Astrocyte of the spinal cord (primary cell): ENCODE measurements at places on chromosomes 2 and 18.

GRCh38 chr2:27280826-27281225 is 1.4 kb upstream of the TRIM54 start:
- no peak for DNase-seq

DNA sequence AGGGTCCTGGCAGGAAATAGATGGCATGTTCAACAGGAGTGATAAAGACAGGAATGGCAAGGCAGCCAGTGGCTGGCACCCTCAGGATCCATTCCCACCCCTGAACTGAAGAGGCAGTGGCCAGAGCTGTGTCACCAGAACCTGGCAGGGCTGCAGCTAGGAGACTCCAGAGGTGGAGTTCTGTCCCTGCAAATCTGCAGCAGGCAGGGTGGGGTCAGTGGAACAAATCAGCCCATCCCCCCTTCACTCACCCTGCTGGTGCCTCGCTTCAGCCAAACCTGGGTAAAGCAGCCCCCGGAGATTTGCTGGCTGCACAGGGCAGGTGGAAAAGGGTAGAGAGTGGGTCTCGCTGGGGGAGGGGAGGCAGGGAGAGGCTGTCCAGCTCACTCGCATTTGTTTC is 12.7 kb downstream of the INPP5D start:
- DNase-seq, result no peak

GRCh38 chr18:10401521-10401920 is 52.9 kb upstream of the APCDD1 start:
- DNase-seq, result no peak

DNA sequence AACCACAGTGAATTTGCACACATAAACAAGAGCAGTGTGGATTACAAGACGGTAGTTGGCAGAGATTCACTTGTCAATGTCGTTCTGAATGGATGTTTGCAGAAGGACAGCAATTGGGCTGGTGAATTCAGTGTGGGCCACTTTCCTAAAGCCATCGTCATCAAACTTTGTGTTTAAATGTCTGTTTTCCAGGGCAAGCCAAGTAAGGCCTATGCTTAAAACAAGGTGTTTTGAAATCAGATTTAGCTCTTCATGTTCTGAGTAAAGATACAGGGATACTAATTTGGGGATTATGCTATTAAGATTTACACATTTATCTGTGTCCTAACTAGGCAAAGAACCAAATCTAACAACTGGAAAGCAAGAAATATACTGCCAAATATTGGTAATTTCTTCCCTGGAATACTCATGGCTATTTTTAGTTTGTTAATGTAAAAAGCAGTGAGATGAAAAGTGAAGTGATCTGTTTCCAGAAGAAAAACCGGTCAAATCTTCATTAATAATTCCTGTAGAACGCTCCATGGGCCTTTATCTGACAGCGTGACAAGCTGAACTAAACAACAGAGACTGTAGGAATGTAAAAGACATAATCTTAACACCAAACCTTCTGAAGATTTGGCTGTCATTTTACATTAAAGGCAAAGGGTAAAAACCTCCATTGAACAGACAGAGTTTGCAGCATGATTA is 175.7 kb downstream of the ICOS start:
- DNase-seq, result no peak

GRCh38 chr2:44836174-44836573 is 105.3 kb upstream of the SIX3 start:
- DNase-seq, result no peak

GRCh38 chr18:44730803-44731529 is 50.3 kb downstream of the SETBP1 start:
- DNase-seq, result no peak

GRCh38 chr18:62460851-62461300 is 61.9 kb upstream of the ZCCHC2 start:
- DNase-seq, result no peak

GRCh38 chr18:6677086-6677485 is 52.4 kb upstream of the ARHGAP28 start:
- no peak for DNase-seq

DNA sequence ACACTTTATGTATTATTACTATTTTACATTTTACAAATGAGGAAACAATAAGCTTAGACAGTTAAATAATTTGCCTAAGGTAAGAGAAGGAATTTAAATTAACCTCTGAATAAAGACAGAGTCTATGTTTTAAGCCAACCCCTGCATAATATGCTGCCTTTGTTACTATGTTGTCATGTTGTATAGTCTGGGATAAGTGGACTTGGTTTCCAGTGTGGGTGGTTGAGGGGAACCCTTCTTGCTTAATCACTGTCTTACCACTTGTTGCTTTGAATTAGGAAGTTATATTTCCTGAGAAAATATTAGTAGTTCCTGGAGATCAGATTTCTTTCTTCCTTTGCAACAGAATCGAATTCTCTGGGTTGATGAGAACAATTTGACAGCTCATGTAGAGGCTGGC is 52.6 kb downstream of the AGPS start:
- DNase-seq, result no peak

GRCh38 chr2:128486640-128487375 is 168.1 kb upstream of the HS6ST1 start:
- DNase-seq, result no peak

GRCh38 chr2:55408918-55409868 is 10.5 kb downstream of the CCDC88A start:
- DNase-seq, result peak; percentile 47

DNA sequence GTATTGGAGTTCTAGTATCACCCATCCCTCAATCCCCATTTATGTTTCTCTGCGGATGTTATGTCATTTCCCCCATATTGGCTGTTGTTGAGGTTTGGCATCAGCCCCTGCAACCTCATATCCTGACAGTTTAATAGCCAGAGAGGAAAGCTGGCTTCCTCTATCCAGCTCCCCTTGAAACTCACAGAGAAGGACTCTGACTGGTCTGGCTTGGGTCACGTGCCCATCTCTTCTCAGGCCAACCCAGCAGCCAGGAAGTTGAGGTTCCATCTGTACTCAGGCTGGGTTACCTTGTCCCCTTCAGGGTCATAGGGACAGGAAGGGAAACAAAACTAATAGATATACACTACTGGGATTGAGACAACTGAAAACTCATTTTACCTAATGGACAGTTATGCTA is 148.0 kb upstream of the SLC14A2 start:
- no peak for DNase-seq

DNA sequence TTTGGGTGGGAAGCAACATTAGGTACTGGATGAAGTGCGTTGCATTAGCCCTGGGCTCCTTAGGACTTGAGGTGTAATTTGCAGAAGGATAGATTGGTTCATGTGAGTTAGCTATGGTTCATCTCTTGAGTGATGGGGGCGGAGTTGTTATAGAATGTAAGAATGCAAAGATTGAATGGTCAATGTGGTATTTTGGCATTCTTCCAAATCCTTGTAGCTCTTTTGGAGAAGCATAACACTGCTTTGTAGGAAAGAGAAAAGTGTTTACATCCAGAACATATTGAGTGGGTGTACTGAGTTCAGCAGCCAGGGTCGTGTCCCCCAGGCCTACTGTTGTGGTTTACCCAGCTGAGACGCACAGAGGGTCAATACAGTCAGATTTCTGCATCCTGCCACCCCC is 173.5 kb downstream of the FMNL2 start:
- peak; percentile 80 for DNase-seq

DNA sequence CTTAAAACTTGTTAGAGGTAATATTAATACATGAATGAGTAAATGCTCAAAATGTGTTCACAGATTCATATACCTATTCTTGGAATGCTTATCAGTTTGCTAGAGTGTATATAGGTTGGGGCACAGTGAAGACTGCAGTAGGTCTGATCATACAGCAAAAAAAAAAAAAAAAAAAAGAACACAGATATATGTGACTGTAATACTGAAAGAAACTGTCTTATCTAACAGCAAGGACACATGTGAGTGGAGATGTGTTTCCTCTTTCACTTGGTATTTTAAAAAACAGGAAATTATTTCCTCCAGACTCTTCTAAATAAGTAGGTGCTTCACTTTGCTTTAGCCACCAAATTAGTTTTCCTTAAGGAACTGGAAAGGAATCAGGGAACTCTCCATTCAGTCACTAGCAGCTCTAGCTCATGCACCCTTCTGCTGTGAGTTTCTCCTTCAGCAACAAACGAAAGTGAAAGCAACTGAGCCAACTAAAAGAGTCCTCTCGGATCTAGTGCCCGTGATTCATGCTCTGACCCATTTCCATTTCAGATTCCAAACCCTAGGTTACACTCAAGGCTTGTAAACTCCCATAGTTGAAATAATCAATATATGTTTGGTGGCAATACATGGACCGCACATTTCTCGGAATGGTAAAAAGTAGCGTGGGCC is 98.5 kb downstream of the DSEL start:
- peak; percentile 54 for DNase-seq

GRCh38 chr2:98757904-98758421 is 27.0 kb upstream of the MGAT4A start:
- DNase-seq, result peak; percentile 93

DNA sequence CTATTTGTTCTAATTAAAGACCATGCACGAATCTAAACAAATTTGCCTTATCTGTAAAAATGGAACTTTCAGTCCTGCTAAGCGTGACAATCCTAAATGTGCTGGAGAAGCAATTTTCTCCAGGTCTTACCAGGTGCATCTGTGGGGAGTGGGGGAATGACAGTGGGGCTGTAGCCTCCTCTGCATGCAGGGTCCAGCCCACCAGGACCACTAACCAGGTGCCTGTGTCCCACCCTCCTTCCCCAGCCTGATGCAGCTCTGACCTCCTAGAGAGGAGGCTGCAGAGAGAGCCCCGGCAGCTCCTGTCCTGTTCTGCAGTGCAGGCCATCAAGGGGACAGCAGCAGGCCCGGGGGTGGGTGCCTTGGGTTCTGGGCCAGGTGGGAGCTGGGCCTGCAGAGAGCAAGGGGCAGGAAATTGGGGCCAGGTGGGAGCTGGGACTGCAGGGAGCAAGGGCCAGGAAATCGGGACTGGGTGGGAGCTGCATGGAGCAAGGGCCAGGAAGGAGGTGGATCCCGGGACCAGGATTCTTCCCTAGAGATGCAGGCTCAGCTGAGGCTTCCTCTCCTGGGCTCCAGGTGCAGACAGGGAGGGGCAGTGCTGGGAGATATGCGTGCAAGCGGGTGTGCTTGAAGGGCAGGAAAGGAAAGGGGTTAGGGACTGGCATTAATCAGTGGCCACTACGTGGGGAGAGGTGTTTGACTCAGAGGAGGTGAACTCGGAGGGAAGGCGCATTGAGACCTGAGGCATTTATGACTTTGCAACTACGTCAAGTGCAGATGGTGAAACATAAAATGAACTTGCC is 185.3 kb downstream of the ANKRD30B start:
- DNase-seq, result no peak

- DNase-seq, result peak; percentile 57
Measured at GRCh38 chr18:56532176-56532840, 106.1 kb downstream of the TXNL1 start.

DNA sequence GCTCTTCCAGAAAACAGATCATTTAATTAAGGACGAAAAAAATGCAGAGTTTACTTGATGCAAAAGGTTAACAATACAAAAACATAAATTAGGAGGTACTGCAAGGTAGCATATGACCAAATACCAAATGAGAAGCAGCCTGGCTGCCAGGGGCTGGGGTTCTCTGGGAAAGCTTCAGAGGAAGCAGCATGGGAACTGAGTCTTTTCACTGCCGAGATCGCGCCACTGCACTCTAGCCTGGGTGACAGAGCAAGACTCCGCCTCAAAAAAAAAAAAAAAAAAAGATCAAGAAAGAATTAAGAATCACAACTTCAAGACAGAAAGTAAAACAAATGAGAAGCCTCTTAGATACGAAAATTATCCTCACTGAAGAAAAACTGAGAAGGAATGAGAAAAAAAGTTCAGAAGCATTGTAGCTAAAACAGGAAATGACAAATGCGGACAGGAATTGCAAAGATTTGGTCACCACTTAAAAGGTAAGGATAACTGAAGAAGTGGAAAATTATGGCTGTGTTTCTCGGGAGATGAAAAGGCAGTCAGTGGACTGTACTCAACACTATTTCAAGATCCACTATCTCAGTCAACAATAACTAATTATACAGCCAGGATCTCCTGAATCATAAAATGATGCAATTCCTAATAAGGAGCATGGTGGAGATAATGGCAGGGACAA is 4.3 kb downstream of the SEPTIN10 start:
- peak; percentile 74 for DNase-seq

DNA sequence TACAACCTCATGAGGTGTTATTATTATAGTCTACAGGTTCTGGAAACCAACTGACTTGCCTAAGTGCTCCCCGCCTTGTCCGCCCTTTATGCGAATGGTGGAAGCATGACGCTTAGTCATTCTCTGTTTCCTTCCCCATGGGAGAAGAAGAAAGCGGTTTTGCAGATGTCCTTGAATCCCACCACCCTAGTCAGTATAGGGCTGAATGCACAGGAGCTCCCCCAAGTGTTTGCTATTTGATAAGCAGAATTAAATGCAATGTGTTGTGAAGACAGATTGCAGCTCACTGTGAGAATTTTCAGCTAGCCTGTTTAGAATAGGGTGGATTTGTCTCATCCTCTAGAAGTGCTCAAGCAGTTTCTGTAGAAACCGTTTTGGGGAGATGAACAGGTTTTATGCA is 652.0 kb downstream of the DCC start:
- DNase-seq, result no peak

- no peak for DNase-seq
Measured at GRCh38 chr18:48896875-48897511, 53.8 kb downstream of the SMAD7 start.

- DNase-seq, result no peak
Measured at GRCh38 chr2:71832388-71832787, 315.3 kb downstream of the CYP26B1 start.

- no peak for DNase-seq
Measured at GRCh38 chr2:161423421-161424393, 7.6 kb downstream of the TBR1 start.

- DNase-seq, result no peak
Measured at GRCh38 chr18:25467226-25467987, 115.4 kb upstream of the ZNF521 start.

DNA sequence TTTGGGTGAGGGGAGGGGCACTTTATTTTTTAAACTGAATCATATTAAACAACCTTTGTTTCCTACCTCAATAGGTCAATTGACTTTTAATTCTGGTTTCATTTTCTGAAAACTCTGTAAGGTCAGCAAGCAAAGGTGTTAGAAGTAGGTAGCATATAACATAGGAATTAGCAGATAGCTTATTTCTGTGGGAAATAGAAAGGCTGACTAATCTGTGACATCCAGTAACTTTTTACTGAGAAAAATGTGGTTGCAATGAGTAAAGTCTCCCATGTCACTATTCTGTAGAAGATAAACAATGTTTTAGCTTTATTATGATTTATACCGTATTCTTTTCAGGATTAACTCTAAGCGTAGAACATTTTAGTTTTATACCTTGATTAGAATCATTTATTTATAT is 240.4 kb downstream of the PLCL1 start:
- no peak for DNase-seq

GRCh38 chr2:233535271-233535670 is 31.3 kb downstream of the USP40 start:
- no peak for DNase-seq

DNA sequence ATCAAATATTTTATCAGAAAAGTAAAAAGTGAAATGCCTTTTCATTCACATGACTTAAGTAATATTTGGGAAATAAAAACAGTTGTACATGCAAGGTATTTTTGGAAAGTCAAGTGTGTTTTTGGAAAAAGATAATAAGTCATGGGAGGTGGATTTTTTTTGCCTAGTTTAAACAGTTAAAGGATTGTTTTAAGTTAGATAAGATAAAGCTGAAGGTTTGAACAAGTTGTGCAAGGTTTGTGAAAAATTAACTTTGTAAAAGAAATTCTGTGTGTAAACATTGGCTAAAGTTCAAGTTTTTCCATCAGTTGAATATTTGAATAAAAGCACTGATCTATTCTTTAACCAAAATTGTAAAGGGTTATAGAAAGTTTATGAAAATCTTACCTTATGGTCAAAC is 207.9 kb upstream of the RGPD4 start:
- DNase-seq, result no peak
